ENCODE measurements at places on chromosomes 11 and 22.

GRCh38 chr11:35393098-35393497 is 26.3 kb downstream of the SLC1A2 start:
- peak; percentile 58 for DNase-seq

DNA sequence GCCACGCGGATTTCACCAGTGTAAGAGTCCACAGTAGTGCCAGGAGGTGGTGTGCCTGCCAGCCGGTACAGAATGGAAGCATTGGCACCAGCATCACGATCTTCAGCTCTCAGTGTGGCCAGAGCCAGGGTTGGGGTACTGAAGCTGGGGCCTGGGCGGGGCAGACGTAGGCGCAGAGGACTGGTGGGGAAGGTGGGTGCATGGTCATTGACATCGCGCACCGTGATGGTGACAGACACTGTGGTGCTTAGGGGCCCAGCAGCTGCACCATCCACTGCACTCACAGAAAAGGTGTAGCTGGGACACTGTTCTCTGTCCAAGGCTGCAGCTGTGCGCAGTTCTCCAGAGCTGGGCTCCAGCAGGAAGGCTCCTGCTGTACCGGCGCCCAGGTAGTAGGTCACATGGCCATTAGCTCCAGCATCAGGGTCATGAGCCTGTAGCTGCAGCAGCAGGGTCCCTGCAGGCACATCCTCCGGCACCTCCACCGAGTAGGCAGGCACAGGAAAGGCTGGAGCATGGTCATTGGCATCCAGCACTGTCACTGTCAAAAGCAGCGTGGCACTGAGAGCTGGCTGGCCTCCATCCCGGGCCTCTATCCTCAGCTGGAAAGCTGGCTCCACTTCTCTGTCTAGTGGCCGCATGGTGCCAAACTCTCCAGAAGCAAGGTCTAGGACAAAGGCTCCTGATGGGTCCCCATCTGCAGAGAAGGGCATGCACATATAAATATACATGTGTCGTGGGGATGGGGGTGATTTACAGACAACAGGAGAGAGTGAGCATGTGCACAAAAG is 7.9 kb upstream of the TPP1 start:
- DNase-seq: no peak

GRCh38 chr11:46465683-46466082 is 74.1 kb upstream of the CHRM4 start:
- no peak for DNase-seq

DNA sequence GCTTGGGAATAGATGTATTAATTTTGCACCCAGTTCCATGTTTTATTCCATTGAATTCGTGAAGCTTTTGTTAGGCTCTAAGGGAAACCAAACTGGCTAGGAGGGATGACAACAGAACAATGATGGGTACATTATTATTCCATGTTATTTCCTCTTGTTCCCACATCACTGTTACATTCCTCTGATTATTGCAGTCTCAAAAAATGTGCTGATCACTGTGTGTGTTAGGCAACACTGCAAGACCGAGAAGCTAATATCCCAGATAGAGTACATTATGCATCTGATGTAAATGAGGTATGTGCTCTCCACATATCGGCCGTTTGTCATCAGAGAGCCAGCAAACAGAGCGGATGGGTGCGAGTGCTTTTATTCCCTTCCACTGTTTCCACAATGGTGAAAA is 327.9 kb downstream of the SOX6 start:
- DNase-seq: no peak

GRCh38 chr22:42303396-42304323 is 33.2 kb upstream of the TCF20 start:
- DNase-seq: peak; percentile 82

GRCh38 chr22:18731075-18731666 is 119.5 kb upstream of the RIMBP3 start:
- no peak for DNase-seq

DNA sequence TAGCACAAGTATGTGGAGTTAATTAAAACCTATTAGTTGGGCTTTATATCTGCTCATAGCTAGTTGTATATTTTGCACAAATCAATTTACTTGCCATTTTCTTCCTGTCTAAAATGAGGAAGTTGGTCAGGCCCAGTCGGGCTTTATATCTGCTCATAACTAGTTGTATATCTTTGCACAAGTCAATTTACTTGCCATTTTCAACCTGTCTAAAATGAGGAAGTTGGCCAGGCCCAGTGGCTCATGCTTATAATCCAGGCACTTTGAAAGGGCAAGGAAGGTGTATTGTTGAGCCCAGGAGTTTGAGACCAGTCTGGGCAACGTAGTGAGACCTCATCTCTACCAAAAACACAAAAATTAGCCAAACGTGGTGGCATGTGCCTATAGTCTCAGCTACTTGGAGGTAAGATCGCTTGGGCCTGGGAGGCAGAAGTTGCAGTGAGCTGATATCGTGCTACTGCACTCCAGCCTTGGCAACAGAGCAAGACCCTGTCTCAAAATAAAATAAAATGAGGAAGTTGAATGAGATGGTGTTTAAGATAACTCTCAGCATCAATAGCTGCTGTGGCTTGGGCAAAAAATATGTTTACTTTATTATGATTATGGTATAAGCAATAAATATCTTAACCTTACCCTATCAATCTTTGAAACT is 1558.6 kb upstream of the RAG2 start:
- no peak for DNase-seq

DNA sequence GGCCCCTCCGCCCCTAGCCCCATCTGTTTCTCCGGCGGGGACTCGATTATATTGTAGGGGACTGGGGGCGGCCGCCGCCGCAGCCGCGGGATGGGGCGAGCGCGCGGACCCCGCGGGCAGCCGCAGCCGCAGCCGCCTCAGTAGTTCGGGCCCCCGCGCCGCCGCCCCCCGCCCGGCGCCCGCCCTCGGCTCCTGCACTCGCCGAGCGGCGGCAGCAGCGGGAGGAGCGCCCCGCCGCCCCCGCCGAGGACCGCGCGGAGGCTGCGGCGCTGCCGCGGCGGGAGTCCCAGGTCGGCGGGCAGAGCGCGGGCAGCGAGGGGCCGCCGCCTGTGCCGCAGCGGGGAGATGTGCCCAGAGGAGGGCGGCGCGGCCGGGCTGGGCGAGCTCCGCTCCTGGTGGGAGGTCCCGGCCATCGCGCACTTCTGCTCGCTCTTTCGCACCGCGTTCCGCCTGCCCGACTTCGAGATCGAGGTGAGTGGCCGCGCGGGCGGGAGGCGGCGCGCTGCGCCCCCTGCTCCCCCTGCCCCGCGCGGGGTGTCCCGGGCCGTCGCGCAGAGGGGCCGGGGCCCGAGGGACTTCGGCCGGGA is at the start of gene CECR2:
Gene CECR2 (plus strand): TSS at position 22 of the 587 bp plus-strand sequence. CDS start 324 bp downstream, at position 346.
- DNase-seq: no peak

DNA sequence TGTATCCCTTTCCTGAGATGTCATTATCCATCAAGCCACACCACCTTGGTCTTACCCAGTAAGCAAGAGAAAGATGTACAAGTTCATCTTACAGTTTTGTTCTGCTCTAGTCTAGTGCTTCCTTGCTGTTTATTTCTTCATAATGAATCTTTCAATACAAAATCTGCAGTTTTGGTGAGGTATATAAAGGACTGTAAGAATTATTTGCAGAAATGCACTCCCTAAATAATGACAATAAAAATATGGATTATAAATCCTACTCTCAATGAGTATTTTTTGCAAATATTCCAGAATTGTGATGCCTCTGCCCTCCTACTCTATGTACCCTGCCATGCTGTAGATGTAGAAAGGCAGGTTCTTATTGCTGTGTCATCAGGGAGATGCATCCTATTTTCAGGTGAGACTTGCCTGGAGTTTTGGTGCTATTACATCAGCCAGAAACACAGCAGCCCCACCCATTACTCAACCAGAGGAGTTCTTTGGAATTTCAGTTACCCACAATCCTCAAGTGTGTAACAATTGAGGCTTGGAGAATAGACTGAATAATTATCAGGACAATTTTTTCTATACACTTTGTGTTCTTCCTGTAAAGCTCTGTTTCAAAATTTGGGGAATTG is at the start of gene OR10S1:
Gene OR10S1 (minus strand): TSS at position 51 of the 617 bp plus-strand sequence. CDS start 117 bp downstream, outside the sequence.
- DNase-seq: no peak

GRCh38 chr11:37612146-37612545 is 1014.1 kb upstream of the RAG2 start:
- no peak for DNase-seq

- DNase-seq: no peak
Measured at GRCh38 chr11:97938789-97939188, 1082.0 kb upstream of the CNTN5 start.

DNA sequence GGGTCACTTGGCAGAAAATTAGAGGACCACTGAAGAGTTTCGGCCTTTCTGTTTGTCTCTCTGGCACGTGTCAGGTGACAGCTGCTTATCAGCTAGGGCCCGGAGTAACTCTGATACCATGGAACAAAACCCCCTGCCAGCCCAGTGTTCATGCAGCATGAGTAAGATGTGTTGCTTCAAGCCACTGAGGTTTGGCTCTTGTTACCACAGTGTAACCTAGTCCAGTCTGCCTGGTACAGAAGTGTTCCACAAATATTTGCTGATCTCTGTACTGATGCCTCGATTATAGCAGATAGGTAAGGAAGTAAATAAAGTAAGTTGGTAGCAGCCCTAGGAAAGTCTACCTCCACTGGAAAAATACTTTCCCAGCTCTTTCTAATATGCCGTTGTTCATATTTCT is 20.5 kb upstream of the ETS1 start:
- DNase-seq: no peak

DNA sequence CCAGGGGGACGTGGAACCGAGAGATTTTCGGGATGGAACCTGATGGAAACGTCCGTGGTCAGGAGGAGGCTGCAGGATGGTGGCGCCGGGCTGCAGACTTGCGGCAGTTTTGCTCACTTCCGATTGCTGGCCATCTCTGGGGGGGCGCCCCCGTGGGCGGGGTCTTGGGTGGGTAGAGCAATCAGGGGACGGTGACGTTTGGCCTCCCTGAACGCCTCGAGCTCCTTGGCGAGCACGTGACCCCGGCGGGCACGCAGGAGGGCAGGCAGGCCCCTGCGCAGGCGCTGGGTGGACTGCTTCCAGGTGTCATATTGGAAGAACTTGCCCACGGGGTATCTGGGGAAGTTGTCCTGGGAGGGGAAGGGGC is 6.3 kb downstream of the IGF2 start:
- no peak for DNase-seq

- DNase-seq: no peak
Measured at GRCh38 chr11:55732936-55733335, 40.3 kb upstream of the OR5D13 start.

DNA sequence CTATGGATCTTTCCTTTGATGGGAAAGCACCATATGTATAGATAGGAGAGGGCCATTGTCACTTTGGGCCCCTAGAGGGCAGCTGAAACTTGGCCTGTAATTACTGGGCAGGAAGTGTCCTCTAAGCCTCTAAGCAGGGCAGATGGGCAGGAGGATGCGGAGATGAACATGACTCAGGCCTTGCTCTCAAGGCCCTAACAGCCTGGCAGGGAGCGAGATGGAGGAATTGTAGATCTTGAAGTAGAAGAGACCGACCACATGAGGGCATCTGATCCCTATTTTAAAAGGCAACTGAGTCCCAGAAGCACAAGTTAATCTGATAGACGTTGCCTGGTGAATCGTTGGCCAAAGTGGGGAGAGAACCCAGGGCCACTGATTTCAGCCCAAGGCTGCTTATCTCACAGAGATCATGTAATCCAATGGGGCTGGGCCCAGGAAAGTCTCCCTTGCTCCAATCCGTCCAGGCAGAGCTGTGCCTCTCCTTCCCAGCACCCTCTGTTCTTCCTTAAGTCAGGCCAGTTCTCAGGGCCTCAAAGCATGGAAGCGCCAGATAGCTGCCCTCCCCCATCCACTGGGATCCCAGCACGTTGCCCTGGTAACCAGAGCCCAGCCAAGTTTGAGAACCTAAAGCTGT is 2.5 kb upstream of the SEPTIN3 start:
- peak; percentile 93 for DNase-seq

- DNase-seq: no peak
Measured at GRCh38 chr11:35683728-35684339, 21.3 kb downstream of the TRIM44 start.

DNA sequence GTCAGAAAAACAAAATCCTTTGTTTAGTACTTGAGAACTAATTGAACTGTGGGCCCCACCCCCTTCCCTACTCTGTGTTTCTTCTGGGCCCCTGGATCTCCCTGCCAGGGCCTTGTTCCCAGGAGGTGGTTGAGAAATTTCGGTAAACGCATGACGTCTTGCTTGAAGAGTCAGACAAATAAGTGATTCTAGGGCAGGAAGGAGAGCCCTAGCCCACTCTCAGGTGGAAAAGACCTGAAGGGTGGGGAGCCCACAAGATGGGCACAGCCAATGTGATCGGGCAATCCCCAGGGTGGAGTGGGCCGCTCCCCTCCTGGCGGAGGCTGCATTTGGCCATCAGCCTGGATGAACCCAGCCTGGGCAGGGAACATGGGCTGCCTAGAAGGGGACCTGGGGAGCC is 16.8 kb upstream of the P2RY2 start:
- DNase-seq: no peak

DNA sequence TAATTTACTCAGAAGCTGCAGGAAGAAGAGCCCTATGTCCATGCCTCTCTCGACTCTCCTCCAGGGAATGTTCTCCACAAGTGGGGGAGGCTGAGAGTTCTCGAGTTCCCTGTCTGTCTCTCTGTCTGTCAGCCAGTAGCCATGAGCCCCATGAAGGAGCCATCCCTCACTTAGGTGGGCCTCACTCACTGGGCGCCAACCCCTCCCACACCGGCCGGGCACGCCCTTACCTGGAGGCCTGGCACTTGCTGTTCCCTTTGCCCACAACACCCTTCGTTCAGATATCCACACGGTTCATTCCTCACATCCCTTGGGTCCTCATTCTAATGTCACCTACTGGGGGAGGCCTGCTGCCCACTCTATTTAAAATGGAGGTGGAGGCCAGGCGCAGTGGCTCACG is 14.2 kb upstream of the IL10RA start:
- DNase-seq: no peak

GRCh38 chr11:74024261-74025029 is 15.6 kb upstream of the UCP3 start:
- DNase-seq: no peak

DNA sequence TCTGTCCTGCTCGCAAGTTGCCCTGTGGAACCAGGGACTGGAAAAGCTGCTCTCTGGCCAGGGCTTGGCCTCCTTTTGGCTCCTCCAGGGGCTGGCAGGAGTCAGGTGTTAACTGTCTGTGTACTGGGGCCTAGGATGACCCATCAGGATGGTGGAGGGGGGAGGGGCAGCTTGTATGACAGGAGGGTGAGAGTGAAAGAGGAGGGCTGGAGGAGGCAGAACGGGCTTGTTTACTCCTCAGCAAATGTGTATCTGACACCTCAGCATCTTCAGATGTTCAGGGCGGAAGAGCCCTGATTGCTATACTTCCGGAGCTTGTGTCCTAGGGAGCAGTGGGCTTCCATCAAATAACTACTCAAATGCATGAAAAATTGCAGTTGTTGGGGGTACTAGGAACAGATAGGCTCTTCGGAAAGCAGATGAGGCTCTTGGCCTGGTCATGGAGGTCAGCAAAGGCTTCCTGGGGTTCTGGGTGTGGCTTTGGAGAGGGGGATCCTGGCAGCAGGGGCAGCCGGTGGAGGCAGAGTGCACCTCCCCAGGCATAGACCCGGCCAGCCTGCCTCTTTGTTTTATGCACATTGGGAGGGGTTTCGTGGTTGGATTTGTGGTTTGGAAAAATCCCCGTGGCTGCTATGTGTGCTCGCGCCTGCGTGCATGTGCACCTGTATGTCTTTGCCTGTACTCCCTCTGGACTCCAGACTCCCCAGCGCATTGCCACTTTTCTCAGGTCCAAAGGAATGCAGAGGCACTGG is 31.2 kb downstream of the CD82 start:
- no peak for DNase-seq

- DNase-seq: no peak
Measured at GRCh38 chr11:119573858-119574257, 150.9 kb upstream of the THY1 start.

GRCh38 chr11:9821008-9821752 is 157.3 kb downstream of the SWAP70 start:
- no peak for DNase-seq

Measured in NCI-H524 treated with DMSO at 0.1 percent for 48 hours (cell line).